Midbrain (tissue), 1 donor: ENCODE measurements at places on chromosomes 7 and 10.

DNA sequence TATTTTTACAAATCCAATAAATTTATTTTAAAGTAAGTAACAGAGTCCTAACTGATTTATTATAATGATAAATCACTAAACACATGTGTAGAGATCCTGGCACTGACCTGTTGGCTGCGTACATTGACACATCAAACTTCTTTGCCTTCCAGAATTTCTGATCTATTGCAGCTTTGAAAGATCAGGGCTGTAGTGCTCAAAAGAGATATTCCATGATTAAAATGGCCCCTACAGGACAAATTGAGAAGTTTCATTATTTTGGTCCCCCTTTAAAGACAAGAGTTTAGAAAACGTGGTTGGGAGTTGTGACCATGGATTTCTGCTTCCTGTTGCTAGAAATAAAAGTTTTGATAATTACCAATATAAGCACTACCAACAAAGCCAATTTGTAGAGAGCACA lies 87.7 kb upstream of the PDK4 start:
- DNase-seq: peak; percentile 87

DNA sequence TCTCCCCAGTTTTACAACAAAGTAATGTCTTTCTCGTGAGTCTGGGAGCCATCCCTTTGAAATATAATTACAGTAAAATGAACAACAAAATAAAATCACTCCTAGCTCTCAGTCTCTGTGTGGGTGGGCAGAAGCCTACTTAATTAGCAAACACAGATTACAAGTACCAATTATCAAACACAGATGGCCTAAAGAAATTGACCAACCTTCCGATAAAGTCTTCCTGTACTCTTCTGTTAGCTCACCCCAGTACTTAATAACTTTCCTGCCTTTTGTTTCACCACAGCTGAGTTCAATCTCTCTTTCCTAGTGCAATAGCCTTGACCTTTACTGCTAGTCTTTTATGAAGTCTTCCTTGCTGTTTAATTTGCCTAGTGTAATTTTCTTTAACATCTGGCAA lies 719.2 kb upstream of the MBL2 start:
- no peak for DNase-seq

DNA sequence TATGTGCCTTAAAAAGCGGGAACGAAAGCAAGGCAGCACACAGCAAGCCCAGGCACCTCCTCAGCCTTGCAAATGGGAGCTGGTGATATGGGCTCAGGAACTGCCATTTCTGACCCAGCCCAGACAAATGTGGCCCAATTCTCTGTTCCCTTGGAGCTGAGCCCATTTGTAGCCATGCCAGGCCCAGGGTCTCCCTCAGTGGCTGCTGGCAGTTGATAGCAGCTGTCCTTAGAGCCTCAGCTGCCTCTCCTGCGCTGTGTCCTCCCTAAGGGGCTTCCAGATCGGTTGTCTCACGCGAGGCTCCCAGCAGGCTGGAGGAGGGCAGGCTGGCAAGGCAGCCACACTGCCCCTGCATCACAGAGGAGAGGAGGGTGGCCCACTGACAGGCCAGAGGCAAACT lies 275.8 kb downstream of the KCNMA1 start:
- DNase-seq: no peak

- DNase-seq: no peak
Observed at GRCh38 chr10:31952066-31952465, 23.4 kb upstream of the ARHGAP12 start.

DNA sequence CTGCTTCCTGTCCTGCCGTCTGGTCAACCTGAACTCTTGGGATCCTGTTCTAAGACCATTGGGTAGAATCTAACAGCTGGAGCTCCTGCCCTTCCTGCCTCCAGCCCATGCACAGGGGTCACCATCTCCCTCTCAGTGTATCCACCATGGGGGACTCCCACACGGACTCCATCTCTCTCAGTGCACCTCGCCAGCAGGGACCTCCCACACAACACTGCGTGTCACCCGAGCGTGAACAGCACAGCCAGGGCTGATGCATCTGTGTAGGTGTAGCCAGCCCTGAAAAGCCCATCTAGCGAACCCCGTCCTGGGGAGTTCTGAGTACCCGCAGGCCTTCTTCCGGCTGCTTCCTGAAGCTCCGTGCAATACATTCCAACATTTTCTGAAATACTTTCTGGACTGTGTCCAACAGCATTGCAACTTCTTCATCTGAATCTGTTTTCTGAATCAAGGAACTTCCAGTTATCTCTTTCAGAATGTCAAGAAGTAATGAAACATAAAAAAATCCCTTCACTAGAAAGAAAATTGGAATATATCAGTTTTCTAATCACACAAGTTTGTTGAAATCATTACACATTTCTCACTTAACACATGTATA lies 52.5 kb downstream of the NCAPG2 start:
- no peak for DNase-seq

GRCh38 chr10:131971591-131971990 lies 10.1 kb downstream of the BNIP3 start:
- no peak for DNase-seq
